Effector memory CD8-positive, alpha-beta T cell (primary cell): ENCODE measurements at places on chromosomes 6 and 20.

DNA sequence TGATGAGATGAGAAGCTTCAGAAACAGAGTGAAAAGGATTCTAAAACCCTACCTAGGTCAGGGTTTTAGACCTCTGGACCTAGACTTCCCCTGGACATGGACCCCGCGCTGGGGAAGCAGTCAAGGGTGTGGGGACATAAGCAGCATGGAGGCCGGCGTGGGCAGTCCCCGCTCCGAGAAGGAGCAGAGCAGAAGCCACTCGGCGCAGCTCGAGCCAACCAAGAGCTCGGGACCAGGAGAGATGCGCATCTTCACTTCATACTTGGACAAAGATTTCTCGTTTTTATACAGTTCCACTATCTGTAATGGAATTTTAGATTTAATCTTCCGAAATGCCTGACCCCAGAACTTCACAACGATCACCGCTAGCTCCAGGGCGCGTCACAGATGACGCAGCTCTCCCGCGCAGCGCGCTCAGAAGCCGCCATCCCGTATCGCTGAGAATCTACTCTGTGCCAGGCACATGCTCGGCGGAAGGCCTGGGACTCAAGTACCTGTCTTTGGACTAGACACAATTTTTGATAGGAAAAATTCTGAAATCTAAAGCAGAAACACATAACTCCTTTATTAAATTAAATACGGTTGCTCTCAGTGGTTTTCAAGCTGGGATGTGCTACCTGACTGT, 60.3 kb downstream of the WDR27 start:
- no peak for DNase-seq

DNA sequence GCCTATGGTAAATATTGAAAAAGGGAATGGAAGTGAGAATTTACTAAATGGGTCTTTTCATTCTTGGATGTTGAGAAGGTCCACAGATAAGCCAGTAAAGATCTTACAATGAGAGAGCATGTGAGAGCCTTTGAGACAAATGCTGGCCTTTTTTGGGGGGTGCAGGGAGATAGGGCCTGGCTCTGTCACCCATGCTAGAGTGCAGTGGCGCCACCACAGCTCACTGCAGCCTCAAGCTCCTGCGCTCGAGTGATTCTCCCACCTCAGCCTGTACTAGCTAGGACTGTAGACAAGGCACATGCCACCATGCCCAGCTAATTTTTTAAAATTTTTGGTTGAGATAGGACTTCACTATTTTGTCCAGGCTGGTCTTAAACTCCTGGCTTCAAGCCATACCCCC, 63.2 kb upstream of the TMEM181 start:
- DNase-seq = no peak

DNA sequence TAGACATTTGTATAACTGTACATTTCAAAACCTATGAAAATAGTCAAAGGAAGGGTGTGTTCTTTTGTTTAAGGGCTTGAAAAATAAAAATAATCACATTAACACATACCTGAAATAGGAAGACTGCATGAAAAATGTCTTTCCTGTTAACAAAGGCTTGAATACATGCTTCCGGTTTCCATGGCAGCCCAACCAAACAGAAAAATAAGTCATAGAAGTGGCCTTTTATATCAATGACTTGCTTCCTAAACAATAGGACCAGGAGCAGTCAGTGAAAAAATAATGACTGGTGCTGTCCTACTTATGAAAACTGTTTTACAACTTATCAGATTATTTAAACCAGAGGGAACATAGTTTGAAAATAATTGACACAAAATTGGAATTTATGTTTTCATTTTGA, 412.6 kb upstream of the PLCB4 start:
- DNase-seq = no peak

DNA sequence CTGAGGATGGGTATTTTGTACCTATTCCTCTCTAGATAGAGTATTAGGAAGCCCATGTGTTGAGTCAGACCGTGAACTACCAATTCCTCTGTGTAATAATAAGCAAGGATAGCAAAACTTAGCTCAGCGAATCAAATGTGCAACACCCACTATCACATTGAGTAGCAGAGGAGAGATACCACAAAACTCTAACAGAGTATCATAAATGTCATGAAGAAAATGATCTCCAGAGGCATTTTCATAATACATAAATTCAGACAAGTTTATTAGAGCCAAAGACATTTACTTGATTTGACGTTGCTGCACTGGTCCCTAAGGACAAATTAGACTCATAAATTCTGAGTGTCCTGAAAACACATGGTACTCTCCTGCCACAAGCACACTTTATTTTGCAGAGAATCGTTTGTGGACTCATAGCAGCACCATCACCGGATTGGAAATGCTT, 245.2 kb downstream of the HAO1 start:
- no peak for DNase-seq

DNA sequence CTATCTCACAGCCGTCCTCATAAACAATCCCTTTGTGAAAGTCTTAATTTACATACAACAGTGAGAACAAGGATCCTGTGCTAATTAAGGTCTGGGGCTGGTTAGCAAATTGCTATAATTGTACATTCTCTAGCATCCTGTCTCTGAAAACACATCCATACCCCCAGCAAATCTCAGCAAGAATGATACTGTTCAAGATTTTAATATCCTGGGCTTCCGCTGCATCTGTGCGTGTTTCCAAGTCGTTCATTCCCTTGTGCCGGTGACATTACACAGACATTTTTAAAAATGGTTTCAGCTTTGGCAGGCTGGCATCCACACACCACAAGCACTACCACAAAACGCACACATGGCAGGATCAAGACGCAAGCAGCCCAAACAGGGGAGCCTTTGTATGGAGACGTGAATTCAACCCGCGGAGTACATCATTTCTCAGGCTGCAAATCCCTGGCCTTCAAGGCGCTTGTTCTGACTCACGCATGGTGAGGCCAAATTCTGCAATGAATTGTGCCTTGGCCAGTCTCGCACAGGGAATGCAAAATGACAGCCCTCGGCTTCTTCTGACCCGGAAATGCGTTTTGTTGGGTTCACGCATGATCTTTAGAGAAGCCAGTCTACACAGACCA, 20.3 kb downstream of the ZMYND8 start:
- no peak for DNase-seq

- DNase-seq = no peak
These were observed 6.7 kb downstream of the BCLAF1 start for GRCh38 chr6:136282906-136283305.

- no peak for DNase-seq
These were observed 20.5 kb downstream of the BPIFB4 start for GRCh38 chr20:33099843-33100538.

- no peak for DNase-seq
These were observed 39.6 kb downstream of the ILRUN start for GRCh38 chr6:34657037-34657306.

- DNase-seq = no peak
These were observed 47.9 kb upstream of the IL17A start for GRCh38 chr6:52138284-52138683.

GRCh38 chr6:154502553-154502952, 7.9 kb downstream of the CNKSR3 start:
- DNase-seq = no peak

DNA sequence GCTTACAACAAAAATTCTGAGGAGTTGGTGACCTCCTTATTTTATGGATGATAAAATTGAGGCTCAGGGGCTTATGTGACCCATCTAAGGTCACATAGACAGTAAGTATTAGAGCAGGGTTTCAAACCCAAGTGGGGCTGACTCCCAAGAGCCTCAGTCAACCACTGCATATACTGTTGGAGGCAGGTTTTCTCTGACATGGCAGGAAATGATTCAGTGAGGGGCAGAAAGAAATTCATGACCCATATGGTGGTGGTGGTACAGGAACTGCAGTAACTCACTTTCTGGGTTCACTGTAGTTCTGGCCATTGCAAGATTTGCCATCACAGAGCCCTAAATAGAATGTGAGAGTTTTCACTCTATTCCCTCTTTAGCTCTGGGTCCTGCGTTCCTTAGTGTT, 132.0 kb upstream of the ENPP5 start:
- no peak for DNase-seq

DNA sequence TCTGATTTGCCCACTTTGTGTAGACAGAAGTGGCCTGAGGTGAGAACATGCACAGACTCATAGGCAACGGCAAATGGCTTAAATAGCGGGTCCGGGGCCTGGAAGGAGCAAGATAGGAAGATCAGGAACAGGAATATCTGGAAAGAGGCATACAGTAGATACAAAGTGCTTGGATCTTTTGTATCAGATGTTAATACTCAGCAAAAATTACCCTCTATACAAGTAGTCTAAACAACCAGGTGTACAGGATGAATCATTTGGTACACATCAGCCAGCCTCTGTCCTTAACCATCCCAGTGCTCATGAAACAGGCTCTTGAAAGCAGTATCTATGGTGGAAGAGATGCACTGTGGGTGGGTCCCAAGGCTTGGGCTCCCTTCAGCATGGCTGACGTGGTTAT, 28.9 kb upstream of the HLA-C start:
- no peak for DNase-seq

DNA sequence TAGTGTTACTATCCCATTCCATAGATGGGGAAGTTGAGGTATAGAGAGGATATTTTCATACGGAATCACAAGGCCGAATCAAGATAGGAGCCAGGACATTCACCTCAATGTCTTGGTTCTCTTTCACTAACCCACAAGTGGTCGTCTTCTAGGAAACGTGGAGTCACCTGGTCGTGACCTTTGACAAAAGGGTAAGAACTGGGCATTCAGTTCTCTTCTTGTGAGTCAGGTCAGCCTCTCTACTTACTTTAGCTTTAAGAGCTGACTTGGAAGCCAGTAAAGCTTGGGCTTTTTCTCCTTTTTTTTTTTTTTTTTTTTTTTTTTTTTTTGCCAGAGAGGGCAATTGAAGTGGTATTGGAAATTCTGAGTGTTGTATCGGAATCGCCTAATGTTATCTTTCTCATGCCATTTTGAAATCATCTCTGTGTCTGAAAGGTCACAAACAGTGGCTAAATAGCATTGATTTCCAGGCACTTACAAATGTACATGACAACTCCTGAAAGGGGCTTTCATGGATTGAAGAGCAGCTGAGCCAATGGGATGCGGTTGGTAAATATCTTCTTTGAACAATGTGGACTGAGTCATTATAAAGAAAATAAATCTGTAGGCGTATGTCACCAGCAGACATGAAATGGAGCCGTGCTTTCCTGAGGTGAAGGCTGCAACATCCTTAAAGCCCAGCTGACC, 356.9 kb downstream of the KIF16B start:
- DNase-seq = no peak

GRCh38 chr20:33694639-33695012, 8.4 kb upstream of the E2F1 start:
- DNase-seq = no peak

GRCh38 chr20:32638848-32639247, 34.9 kb downstream of the C20orf203 start:
- no peak for DNase-seq

- DNase-seq = no peak
These were observed 40.4 kb downstream of the ALDH5A1 start for GRCh38 chr6:24535210-24535609.

GRCh38 chr6:141988954-141989705, 143.6 kb upstream of the GJE1 start:
- DNase-seq = peak; percentile 10

DNA sequence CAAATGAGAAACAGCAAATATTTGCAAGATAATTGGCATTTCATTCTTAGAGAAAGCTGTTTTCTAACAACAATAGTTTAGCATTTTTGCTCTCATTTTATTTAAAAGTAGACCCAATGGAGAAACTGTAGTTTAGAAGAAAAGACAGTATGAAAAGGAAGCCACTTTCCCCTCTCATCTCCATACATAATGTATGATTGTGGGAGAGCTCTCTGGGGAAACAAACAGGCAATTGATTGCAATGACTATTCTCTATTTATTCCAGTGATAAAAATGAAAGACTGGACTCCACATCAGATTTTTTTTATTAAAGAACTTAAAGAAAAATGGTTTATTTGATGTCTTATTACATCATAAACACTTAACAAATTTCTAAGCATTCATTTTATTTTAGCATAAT, 116.8 kb upstream of the SASH1 start:
- DNase-seq = no peak

DNA sequence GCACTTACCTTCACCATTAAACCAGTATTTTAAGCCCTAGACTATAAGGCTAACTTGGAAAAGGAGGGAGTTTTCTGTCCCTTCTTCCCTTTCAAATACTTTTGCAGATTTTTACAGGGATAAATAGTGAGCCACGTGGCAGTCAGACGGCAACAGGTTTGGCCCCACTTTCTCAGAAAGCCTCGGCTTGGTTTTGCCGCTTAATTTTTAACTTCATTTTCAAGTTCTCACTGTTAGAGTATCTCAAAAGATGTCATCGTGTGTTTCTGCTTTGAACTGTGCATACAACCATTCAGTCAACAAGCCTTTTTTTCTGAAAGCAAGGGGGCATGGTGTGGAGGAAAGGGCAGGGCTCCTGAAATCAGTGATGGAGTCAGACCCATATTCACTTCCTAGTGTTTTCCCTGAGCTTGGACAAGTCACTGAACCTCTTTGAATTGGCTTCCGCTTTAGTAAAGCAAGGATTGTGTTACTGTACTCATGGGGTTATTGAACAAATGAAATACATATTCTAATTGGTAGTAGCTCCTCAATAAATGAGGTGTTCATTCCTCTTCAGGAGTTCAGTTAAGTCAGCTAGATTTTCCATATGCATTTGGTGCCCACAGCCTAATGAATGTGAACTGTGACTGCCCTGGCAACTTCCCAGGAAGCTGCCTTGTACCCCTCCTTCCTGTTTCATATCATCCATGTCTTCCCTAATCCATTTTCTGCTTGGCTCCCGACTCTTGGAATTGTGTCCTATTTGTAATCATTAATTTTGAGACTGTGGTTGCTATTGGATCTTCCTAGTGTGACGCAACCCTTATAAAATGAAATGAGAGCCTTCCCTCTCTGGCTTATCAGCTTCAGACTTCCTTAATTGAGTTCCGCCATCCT, at the start of gene SLC17A2:
Gene SLC17A2, minus strand, starts transcription at position 160 of the 879 bp plus-strand sequence. CDS start 4,895 bp downstream, outside the sequence.
- no peak for DNase-seq

DNA sequence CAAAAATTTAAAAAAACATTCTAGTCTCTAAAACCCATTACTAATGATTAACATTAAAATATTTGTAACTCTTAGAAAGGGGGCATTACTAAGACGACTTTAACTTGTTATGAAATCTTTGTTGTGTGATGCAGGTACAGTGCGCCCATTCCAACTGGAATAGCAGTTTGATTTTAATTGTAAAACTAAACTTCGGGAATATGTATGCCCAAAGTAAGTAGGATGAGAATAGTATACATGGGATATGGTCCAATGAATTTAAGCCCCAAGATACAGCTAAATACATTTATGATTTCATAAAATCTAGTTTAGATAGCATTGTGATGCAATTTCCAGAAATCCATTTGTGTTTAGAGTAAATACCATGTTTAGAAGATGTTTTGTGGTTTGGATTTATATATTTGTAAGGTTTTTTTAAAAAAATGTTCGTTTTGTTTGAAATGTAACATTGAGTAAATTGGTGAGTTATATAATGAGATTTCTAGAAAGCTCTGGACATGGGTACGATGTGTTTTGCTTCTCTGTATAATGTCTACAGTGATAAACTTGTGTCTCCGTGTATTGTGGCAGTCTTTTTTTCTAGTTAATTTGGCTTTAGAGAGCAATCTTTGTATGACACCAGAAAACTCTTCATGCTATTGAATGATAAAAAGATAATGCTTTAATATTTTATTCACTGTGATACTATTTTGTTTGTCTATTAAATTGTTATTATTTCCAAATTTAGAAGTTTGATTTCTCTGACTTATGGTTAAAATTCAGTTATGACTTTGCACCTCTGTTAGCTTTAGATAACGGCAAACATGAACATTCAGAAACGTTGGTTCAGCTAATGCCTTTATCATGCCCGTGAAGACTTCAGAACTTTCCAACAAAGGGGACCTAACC, 54.8 kb downstream of the RNF182 start:
- DNase-seq = no peak
